ENCODE measurements at places on chromosomes 12 and 14. TPM values are rescaled to one million over a fixed set of nuclear protein-coding genes. Genes with fewer than 3 reads are reported as not detected.

- peak; percentile 69 for DNase-seq
Measured at GRCh38 chr12:89949457-89950195, 241.0 kb upstream of the ATP2B1 start.

DNA sequence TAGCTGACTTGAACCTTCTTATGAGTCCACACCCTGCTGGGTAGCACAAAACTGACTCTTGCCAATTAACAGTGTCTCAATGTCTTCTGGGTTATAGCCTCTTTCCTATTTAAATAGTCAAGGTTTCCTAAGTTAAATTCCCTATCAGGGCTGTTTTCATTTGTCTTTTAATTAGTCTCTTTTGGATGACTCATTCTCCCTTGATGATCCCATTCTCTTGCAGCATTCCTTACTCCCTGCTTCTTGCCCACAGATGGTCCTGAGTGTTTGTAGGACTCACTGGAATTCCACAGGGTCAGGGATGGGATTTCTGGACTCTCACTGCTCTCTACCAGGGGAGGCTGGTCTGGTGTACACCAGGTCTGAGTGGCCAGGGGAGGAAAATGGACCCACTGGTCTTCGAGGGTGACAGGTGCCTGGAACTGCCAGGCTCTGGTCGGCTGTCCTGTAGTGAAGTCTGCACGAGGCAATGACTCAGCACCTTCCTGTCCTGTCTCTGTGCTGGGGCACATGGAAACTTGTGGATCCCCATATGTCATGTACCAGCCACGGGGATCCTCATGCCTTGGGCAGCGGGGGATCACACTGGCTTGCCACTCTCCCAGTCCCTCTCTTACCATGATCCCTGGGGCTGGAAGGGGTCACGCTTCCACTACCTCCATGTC lies 236.5 kb upstream of the PELI2 start:
- DNase-seq = no peak

GRCh38 chr12:119699199-119699760 lies 31.3 kb downstream of the PRKAB1 start:
- DNase-seq = no peak

GRCh38 chr12:9625019-9625418 lies 17.3 kb upstream of the KLRB1 start:
- no peak for DNase-seq

GRCh38 chr14:51317373-51317772 lies 77.3 kb downstream of the TMX1 start:
- DNase-seq = no peak

- no peak for DNase-seq
Measured at GRCh38 chr12:45208604-45209487, 7.0 kb upstream of the ANO6 start.

DNA sequence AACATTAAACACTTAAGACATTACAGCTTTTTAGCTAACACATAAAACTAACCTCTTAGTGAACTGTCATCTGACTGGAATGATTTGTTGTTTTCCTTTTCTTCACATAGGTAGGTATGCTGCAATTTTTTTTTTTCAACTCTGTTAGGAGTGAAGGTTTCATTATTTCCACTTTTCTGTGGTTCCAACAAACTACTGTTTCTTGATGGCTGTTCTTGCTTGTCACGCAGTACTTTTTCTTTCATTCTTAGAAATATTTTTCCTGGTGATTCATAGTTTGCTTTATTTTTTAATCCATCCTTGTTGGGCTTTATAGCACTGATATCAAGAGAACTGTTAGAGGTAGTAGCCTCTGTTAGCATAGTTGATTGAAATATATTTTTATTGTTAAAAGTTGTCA lies 6.3 kb downstream of the MIS18BP1 start:
- no peak for DNase-seq

Gene CLEC14A
- total RNA-seq = not detected

DNA sequence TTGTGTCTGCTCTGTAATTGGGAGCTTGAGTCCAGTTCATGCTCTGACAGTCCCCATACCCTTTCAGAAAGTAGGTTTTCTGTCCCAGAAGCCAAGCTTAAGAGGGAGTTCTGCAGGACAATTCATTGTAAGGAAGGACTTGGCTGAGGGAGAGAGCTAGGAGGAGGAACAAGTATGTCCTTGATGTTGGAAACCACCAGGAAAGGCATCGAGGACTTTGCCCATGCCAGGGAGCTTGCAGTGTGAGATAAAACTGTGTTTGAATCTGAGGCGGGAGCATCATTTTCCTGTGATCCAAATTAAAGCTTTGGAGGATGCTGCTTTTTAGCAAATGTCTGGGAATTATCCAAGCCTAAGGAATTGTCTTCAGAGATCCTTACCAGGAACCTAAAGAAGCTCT lies 175.3 kb downstream of the EMP1 start:
- DNase-seq = no peak

GRCh38 chr12:112013601-112014402 lies 576 bp downstream of the ERP29 start:
- peak; percentile 83 for DNase-seq

DNA sequence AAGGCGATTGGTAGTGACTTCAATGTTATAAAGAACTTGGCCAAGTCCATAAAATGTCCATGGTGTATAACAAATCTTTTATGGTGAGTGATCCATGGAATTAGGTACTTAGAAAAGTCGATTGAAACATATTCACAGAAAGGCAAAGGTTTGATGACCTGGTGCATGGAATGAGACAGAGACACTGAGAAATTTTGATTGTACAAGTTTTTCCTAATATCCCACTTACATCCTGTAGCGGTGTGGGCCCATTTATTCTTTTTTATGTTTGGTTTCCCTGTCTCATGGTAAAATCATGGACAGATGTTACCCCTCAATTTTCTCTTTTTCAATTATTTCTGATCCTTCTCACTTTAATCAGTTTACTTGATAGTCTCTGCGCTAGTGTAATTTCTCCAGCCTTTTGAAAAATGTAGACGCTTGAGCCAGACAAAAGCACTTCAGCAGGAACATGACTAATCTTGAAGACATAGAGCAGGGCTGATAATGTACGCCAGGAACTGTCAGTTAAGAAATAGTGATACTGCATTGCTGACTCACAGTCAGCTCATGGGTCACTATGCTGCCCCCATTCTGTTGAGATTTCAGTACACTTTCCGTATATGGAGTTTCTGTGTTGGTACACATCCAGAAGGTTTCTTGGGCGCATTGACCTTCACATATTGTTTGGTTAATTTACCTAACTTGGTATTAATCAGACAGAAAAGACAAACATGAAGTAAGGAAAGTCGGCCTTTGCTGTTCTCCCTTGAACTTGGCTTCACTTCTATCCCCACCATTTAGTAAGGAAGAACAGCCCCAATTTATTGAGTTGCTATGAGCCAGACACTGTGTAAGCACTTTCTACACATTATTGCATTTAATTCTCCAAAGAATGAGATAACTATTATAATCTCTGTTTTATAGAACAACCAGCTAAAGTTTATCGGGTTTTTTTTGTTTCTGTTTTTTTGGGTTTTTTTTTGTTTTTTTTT lies 841.7 kb downstream of the DIO2 start:
- DNase-seq = no peak

Gene RPGRIP1
- not detected for total RNA-seq
